Activated gamma-delta T cell treated with Interleukin-2 at 50 U/mL for 16 hours (primary cell): ENCODE measurements at places on chromosomes 1 and 21.

GRCh38 chr1:57839526-57839925 lies 415.7 kb upstream of the DAB1 start:
- no peak for DNase-seq

- no peak for DNase-seq
Observed at GRCh38 chr1:46599059-46599970, 4.8 kb downstream of the MKNK1 start.

- DNase-seq, result no peak
Observed at GRCh38 chr1:201566933-201567801, 28.2 kb downstream of the NAV1 start.

DNA sequence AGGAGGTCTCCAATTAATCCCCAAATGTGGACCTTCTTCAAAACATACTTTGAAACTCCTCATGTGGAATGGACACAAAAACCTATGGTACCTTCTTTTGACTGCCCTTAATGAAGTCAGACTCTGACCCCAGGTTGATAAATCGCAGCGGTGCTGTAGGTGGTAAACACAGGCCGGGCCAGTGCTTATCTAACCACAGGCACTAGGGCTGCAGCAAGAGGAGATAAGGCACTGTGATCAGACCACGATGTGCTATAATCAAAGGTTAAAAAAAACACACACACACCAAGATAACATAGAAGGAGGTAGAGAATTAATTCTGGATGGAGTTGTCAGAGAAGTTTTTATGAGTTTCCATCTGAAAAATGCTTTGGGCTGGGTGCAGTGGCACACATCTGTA lies 52.3 kb upstream of the SIPA1L2 start:
- no peak for DNase-seq

- DNase-seq, result no peak
Observed at GRCh38 chr21:45160198-45160597, 85.8 kb downstream of the ADARB1 start.

- DNase-seq, result no peak
Observed at GRCh38 chr1:235650341-235651169, 971 bp upstream of the GNG4 start.
